ENCODE measurements at places on chromosomes 2 and 18.

- DNase-seq: no peak
These were observed 209.1 kb downstream of the RAD51AP2 start for GRCh38 chr2:17309181-17309580.

DNA sequence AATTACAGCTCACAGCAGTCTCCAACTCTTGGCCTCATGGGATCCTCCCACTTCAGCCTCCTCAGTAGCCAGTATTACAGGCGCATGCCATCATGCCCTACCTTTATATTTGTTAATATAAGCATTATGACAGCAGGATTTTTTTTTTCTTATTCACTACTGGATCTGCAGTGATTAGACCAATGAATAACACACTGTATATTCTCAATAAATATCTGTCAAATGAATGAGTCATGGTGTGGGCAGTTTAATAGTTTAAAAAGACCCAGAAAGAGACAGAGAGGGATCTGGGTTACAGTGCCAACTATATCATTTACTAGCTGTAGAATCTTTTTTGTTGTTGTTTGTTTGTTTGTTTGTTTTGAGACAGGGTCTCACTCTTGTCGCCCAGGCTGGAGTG lies 62.4 kb upstream of the LTBP1 start:
- DNase-seq: no peak

GRCh38 chr18:24273596-24273995 lies 124.0 kb downstream of the OSBPL1A start:
- DNase-seq: no peak

- DNase-seq: no peak
These were observed 34.1 kb downstream of the LANCL1 start for GRCh38 chr2:210442457-210442856.

DNA sequence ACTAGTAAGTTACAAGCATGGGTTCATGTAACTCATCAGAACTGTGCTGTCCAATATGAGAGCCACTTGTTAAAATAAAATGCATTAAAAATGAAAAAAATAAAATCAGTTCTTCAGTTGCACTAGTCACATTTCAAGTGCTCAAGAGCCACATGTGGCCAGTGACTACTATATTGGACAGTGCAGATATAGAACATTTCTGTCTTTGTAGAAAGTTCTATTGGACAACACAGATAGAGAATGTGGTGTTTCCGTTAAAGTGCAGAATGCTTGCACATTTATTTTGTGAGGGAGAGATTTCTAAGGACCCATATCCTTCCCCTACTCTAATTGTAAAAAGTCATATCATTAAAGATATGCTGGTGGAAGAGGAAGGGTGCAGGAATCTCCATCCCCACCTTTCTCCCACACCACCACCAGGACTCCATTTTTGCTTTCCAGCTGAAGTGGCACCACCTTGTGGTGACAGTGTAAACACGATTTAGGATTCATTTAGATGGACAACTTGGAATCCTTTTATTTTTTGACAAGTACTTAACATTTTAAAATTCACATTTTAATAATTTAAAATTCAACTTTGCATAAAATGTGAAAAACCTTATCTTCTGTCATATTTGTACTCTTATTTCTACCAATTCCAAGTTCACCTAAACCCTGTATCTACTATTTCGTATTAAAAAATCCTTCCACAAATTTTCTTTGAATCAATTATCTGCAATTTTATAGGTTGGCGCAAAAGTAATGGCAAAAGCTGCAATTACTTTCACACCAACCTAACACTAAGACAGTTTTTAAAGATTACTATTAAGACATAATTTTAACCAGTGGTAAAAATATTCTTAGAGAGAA lies 9.4 kb upstream of the CD302 start:
- DNase-seq: no peak
